GM12891 (cell line): ENCODE measurements at places on chromosomes 16 and 17.

DNA sequence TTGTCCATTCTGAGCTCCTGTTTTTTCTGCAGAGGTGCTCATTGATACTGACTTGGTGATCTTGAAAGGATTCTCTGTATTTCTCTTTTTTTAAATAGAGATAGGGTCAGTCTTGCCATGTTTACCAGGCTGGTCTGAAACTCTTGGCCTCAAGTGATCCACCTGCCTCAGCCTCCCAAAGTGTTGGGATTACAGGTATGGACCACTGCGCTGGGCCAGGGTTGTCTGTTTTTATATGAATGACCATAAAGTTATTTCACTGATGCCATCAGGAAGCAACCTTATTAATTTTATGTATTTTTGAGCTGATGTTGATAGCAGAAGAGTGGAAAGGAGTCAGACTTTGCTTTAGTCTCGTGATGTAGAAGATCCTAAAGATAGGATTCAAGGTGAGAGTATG, 35.7 kb upstream of the METTL9 start:
- DNase-seq = no peak

DNA sequence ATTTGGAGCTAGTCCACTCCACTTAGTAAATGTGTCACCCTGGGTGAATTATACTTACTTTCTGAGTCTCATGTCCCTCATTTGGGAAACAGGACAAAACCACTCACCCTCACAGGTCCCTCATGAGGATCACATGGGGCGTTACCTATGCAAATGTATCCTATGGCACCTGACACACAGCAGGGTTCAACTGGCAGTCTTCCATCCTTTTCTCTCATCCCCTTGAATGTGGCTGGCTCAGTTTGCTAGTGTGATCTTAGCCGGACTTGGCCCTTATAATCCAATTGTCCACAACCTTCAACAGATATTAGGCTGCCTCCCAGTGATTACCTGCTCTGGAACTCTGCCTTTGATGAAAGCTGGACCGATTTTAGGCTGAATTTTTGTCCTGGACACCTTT, 308.8 kb downstream of the MAP2K6 start:
- DNase-seq = no peak

- DNase-seq = peak; percentile 49
These were observed 725 bp downstream of the ABCA3 start for GRCh38 chr16:2339521-2340484.

DNA sequence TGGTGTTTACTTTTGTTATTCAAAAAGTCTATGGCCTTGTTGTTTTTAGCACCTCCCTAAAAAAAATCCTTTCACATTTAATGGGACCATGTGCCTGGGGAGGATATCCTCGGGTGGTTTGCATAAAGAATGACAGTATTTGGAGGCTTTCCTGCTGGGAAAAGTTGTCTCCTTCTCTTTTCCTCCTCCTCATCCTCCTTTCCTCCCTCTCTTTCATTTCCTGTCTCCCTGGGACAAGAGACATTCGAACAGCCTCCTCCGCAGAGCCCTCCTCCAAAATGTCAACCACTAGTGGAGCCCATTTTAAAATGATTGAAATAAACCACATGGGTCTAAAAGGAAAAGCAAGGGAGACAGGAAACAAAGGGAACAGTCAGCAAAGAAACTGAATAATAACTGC, 67.4 kb downstream of the MYH13 start:
- no peak for DNase-seq

GRCh38 chr16:67659675-67660563, at the start of gene ACD:
Gene ACD, minus strand, starts transcription at chr16:67660260. Its CDS starts 40 bp downstream, at chr16:67660220.
- peak; percentile 100 for DNase-seq

- no peak for DNase-seq
These were observed 5.2 kb upstream of the HOXB5 start for GRCh38 chr17:48598736-48599135.

DNA sequence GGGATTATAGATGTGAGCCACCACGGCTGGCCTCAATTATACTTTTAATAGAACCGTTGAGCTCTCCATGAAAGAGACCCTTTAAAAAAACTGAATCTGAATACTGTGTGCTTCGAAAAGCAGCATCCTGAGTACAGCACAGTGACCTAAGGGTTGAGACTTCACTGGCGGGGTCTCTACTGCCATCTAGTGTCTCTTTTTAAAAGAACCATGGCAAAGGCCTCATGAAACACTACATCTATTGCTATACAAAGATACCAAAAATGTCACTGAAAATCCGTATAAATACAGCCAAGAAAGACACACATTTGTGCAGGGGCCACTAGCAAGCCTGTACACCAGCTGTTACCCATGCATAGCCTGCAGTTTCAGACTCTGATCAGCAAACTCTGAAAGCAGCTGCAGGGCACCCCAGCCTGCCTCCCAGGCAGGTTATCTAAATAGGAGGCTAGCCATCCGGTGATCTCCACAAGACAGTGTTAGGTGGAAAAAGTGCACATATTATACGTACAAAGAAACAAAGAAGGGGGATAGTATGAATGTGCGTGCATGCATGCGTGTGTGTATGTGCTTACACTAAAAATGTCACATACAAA, 35.3 kb downstream of the NPLOC4 start:
- peak; percentile 55 for DNase-seq

DNA sequence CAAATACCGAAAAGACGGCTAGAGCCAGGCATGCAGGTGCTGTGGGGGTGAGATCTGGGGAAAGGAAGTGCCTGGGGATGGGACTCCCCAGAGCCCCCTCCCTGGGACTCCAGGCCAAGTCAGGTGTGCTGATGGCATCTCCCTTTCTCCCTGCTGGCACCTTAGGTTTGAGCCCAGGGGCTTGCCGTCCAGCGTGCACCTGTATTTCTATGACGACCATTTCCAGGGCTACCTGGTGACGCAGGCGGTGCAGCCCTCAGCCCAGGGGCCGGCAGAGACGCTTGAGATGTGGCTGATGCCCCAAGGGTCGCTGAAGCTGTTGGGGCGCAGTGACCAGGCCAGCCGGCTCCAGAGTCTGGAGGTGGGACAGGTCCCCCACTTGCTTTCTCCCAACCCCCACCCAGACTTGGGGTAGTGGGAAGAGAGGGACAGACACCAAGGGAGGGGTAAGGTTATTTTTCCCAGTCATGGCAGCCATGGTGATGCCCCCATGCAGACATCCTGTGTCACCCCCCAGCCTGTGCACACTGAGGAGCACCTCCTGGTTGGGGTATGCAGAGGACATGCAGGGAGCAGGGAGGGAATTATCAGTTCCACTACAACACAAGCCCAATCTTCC, 11.1 kb downstream of the XYLT2 start:
- DNase-seq = no peak

GRCh38 chr17:266701-267667, 85.5 kb upstream of the DOC2B start:
- DNase-seq = no peak

DNA sequence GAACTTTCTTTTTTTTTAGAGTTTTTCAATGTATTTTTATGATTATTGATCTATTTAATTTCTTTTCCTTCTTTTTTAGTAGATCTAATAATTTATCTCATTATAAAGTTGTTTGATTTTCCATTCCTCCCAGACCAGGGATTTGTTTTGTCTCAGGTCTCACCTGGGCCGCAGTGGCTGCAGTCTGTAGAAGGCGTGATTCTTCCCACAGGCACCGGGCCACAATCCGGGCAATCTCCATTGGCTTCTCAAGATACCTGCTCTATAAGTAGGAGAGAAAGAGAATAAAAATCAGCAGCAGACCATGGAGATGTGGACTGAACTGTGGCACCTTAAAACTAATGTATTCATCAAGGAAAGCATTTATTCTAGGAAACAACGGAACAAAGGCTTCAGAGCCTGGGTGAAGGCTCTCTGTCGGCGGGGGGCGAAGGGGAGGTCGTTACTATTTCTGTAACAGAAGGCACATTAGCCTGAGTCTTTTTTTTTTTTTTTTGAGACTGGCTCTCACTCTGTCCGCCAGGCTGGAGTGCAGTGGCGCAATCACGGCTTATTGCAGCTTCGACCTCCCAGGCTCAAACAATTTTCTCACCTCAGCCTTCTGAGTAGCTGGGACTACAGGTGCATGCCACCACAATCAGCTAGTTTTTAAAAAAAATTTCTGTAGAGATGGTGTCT, 42.7 kb downstream of the STAT3 start:
- DNase-seq = no peak

DNA sequence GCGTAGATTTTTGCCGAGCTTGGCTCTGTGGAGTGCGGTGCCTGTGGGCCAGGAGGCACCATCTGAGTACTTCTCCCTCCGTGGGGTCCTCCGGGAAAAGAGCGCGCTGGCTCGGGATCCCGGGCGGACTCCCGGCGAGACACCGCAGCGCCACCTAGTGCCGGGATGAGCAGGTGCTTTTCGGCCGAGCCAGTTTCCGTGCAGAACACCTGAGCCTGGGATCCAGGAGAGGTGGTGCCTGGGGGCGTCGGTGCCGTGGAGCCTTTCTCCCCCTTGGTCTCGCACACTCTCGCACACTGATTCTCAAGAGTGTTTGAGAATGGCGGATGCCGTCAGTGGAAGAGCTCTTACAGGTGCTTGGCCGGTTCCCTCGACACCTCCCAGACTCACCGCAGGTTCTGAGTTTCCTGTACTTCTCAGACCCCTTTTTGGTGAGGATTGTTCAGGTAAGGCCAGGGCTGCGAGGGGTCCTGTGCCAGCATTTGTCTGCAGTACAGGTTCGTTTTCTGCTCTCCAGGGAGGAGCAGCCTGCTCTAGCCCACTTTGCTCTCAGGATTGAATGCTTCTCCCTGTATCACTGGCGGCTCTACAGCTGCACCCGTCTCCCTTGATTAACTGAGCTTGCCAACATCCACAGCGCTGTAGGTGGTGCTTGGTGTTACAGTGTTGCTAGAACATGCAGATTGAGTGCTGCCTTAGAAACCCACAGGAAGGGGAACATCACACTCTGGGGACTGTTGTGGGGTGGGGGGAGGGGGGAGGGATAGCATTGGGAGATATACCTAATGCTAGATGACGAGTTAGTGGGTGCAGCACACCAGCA, 23.3 kb downstream of the TBCD start:
- DNase-seq = peak; percentile 69

GRCh38 chr16:83899272-83899897, 470 bp downstream of the MLYCD start:
- DNase-seq = peak; percentile 54
